CD8-positive, alpha-beta memory T cell (primary cell): ENCODE measurements at places on chromosomes 4 and X. TPM values are rescaled to one million over a fixed set of nuclear protein-coding genes. Genes with fewer than 3 reads are reported as not detected.

DNA sequence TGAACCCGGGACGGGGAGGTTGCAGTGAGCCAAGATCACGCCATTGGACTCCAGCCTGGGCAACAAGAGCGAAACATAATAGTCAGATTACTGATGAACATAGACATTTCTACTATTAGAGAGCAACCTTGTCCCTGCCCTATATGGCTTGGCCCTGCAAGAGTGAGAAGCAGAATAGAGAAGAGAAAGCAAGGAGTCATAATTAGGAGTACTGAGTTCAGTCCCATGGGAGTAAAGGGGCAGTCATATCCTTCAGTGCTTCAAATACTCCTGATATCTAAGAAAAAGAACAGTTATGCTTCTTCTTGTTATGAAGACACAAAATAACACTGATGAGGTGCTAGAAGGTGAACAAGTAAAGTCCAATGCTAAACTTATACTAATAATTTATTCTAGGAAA lies 33.8 kb downstream of the CLDN2 start:
- H3K4me1 ChIP-seq: no peaks in the 10 kb centered on the region
- no peaks in the 10 kb centered on the region for H3K27me3 ChIP-seq
- DNase-seq: no peak
- no peaks in the 10 kb centered on the region for H3K36me3 ChIP-seq
- H3K27ac ChIP-seq: no peak overlapping the region

GRCh38 chr4:106766519-106766918 lies 269.6 kb downstream of the DKK2 start:
- no peaks in the 10 kb centered on the region for H3K4me1 ChIP-seq
- no peak overlapping the region for H3K4me3 ChIP-seq
- H3K27ac ChIP-seq: no peak overlapping the region

DNA sequence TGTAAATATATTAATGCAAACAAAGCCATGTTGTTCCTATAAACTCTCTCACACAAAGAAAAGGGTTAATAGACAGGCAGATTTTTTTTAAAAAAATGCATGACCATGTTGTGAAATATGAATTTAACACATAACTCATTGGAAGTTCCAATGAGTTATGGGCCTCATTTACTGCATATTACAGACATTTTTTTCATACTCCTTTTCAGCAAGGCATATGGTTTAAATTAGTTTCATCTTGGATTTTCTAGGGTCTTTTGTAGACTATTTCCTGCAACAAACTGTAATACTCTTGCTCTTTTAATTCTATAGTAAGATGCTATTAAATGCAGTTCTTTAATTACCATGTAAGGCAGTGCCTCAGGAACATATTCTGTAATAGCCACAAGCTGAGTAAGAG lies 323.1 kb downstream of the GBA3 start:
- H3K4me1 ChIP-seq: no peaks in the 10 kb centered on the region
- H3K36me3 ChIP-seq: no peaks in the 10 kb centered on the region
- H3K4me3 ChIP-seq: no peak overlapping the region
- H3K27ac ChIP-seq: no peak overlapping the region
- no peak for DNase-seq

- no peaks in the 10 kb centered on the region for H3K4me1 ChIP-seq
- H3K36me3 ChIP-seq: no peaks in the 10 kb centered on the region
- H3K27me3 ChIP-seq: no peaks in the 10 kb centered on the region
- H3K4me3 ChIP-seq: no peak overlapping the region
- no peak for DNase-seq
Measured at GRCh38 chrX:38704146-38704882, 96.9 kb upstream of the MID1IP1 start.

The IGSF1 gene
- not detected for total RNA-seq

- H3K4me1 ChIP-seq: no peaks in the 10 kb centered on the region
- no peaks in the 10 kb centered on the region for H3K27me3 ChIP-seq
- no peak overlapping the region for H3K4me3 ChIP-seq
- no peak for DNase-seq
- H3K27ac ChIP-seq: peak overlapping the region; percentile 69
Measured at GRCh38 chrX:153766098-153766817, 2.2 kb downstream of the PLXNB3 start.

The UGT2B15 gene
- not detected for total RNA-seq

DNA sequence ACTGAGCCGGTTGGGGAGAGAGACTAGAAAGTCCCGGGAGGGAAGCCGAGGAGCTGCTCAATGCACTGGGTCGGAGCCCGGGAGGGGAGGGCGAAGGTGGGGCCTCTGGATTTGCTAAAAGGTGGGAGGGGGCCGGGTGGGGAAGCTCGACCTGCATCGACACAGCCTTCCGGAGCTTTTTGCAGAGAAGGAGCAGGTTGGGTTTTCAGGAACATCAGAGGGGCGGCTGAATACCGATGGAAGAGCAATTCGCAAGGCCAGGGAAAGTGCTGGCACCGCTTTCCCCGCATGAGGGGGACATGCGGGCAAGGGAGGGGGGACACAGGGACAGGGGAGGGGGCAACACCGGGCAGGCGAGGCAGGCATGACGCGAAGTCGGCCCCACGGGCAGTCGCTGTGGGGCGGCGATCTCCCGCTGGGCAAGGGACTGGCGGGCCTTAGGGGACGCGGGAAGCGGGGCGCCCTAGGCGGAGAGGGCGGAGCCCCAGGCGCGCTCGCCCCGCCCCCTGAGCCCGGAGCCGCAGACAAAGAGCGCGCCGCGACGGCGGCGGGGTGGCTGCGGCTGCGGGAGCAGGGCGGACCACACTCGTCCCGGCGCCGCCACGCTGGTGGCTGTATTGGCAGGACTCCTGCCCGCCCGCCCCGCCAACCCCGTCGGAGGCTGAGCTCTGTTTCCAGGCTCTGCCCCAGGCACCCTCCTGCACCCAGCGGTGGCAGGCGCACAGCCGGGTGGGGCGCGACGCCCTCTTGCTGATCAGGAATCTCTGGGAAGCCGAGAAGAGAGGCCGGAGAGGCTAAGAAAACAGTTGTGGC lies 11.6 kb downstream of the PDZD4 start:
- no peaks in the 10 kb centered on the region for H3K36me3 ChIP-seq
- H3K27ac ChIP-seq: no peak overlapping the region
- no peaks in the 10 kb centered on the region for H3K27me3 ChIP-seq
- peak; percentile 47 for DNase-seq

The RBM47 gene
- total RNA-seq: 1.1 TPM

- H3K27me3 ChIP-seq: no peaks in the 10 kb centered on the region
- H3K36me3 ChIP-seq: no peaks in the 10 kb centered on the region
- DNase-seq: no peak
- no peak overlapping the region for H3K4me3 ChIP-seq
Measured at GRCh38 chr4:166724369-166724768, 509.9 kb downstream of the SPOCK3 start.

The NEIL3 gene
- total RNA-seq: 10.3 TPM
